Airway epithelial cell (primary cell): ENCODE measurements at places on chromosomes 6 and 20. TPM values are rescaled to one million over a fixed set of nuclear protein-coding genes. Genes with fewer than 3 reads are reported as not detected.

Gene OR2H2
- total RNA-seq: not detected in 2 replicates

Gene KCNQ5
- total RNA-seq: 1.5 and 3.0 TPM in 2 replicates

Gene MPIG6B
- 0.49 TPM in 1 of 2 replicates, not detected in the other for total RNA-seq

Gene EEF1A2
- total RNA-seq: 2.3 and 3.2 TPM in 2 replicates

Gene NDRG3
- 12.4 and 18.4 TPM in 2 replicates for total RNA-seq

Gene HLA-DRB5
- not detected in 2 replicates for total RNA-seq

Gene DDX43
- total RNA-seq: 0.07 TPM in 1 of 2 replicates, not detected in the other

Gene MRPS10
- total RNA-seq: 35.2 and 56.4 TPM in 2 replicates

Gene ACTL10
- total RNA-seq: 2.8 and 3.2 TPM in 2 replicates

Gene MROH8
- total RNA-seq: 0.07 and 1.2 TPM in 2 replicates

Gene MAK
- 0.07 TPM in 1 of 2 replicates, not detected in the other for total RNA-seq

Gene HCRTR2
- not detected in 2 replicates for total RNA-seq

Gene PPP1R16B
- under 0.01 TPM in 1 of 2 replicates, not detected in the other for total RNA-seq

Gene GPANK1
- 14.5 and 14.7 TPM in 2 replicates for total RNA-seq

Gene USP49
- total RNA-seq: 0.28 and 1.3 TPM in 2 replicates

Gene VSX1
- not detected in 2 replicates for total RNA-seq

Gene SRSF6
- 43.2 and 48.3 TPM in 2 replicates for total RNA-seq

Gene PAX1
- not detected in 2 replicates for total RNA-seq

Gene BMP7
- total RNA-seq: 0.33 and 0.49 TPM in 2 replicates

Gene PACRG
- 0.19 and 0.21 TPM in 2 replicates for total RNA-seq
